ENCODE measurements at places on chromosomes 16 and 17.
A peak's percentile ranks its signal among the peaks of the same experiment; 100 is the strongest.

DNA sequence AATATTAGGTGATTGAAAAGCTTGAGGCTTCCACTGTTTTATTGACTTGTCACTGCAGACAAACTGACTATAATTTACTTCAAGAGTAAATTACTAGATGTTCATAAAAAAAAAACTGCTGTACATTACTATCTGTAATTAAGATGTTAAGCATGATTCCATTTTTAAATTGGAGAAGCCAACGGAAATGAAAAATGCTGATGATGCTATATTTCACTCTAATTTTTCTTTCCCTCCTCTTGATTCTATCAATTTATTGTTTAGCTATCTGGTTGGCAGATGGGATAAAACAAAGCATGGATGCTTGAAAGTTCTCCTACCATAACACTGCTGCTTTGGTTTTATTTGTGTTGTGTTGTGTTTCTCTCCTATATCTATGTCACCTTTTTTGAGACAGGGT, 41.0 kb downstream of the MAF start:
- DNase-seq: no peak

- DNase-seq: no peak
These were observed 11.9 kb upstream of the PVALEF start for GRCh38 chr17:81153340-81153803.

- no peak for DNase-seq
These were observed 17.9 kb downstream of the NSRP1 start for GRCh38 chr17:30134551-30134950.

GRCh38 chr17:10210151-10210574, 11.8 kb upstream of the GAS7 start:
- no peak for DNase-seq

GRCh38 chr16:7013990-7014389, 318.7 kb upstream of the RBFOX1 start:
- peak; percentile 64 for DNase-seq

DNA sequence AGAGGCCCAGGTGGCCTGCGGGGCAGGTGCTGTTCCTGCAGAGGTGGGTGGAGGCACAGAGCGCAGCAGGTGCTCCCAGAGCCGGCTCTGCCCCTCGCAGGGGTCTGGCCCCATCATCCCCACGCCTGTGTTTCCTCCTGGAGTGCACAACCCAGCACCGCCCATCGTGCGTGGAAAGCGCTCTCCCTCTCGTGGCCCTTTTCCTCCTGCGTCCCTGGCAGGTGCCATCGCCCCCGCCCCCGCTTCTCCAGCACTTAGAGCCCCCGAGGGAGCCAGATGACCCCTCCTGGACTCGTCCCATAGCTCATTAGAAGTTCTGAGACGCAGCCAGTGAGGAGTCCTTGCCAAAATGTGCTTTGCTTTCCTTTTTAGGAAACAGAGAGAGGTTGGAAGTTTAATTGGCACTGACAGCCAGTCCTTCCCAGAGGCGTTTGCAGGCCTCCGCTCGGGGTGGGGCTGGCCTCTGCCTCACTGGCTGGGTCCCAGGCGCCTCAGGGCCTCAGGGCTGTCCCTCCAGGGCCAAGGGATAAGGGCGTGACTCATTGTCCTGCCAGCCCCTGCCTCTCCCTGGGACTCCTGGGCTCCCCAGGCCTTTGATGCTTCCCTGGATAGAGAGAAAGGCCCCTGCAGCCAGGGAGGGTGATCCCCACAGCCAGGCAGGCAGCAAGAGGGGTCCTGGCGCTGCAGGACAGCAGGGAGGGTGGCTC, 32.2 kb upstream of the CHMP6 start:
- no peak for DNase-seq

All from hematopoietic multipotent progenitor cell treated with erythropoietin and hydrocortisone succinate and interleukin-3 and kit ligand, for 4 days (in vitro differentiated cells).